ENCODE measurements at places on chromosomes 12 and 14.

- no peak for DNase-seq
These were observed 23.1 kb upstream of the LRTM2 start for GRCh38 chr12:1797011-1797901.

GRCh38 chr12:12839873-12840579 lies 26.9 kb downstream of the DDX47 start:
- DNase-seq = no peak

DNA sequence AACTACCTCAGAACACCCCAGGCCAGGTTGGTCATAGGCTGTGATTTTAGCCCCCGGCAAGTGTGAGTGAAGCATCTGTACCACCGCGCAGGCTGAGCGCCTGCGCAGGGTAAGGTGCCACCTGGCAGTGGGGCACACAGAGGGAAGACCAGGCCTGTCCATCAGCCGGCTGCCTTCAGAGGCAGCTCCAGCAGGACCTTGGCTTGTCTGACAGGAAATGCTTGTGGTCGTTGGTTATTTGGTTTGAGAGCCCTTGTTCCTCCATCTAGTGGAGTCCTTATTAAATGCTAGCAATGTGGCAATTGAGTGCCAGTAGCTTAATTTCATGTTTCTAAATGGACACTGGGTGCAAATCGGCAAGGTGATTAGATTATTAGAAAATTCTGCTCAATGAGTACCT lies 27.5 kb downstream of the SLC25A29 start:
- DNase-seq = no peak

- no peak for DNase-seq
These were observed 59.0 kb upstream of the CAPRIN2 start for GRCh38 chr12:30813525-30814294.

DNA sequence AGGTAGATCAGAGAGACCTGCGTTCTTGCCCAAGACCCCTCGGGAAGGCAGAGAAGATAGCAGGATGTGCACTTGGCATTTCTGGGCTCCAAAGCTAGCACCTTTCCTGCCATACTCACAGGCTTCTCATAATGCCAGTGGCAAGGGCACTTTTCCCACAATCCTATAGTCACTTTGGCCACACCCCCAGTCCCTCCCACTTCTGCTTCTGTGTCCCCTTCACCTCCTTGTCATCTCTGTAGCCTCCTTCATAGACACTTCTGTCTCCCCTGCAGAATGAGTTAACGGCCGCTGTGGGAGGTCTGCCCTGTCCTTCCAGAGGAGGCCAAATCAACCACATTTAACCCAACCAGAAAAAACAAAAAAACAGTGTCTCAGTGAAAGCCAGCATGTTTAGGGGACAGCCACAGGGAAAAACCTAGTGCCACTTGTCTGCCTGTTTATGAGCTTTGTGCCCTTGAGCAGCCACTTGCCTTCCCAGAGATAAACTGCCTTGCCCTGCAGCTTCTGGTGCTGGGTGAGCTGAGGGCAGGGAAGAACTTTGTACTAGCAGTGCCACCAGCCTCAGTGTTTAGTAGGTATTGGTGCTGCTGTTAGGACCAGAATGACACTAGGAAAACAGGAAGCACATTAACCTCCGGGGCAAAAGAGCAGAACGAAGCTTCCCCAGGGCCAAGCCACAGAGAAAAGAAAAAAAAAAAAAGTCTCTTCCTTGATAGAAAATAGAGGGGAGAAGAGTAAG lies 193.0 kb upstream of the PWP1 start:
- no peak for DNase-seq

DNA sequence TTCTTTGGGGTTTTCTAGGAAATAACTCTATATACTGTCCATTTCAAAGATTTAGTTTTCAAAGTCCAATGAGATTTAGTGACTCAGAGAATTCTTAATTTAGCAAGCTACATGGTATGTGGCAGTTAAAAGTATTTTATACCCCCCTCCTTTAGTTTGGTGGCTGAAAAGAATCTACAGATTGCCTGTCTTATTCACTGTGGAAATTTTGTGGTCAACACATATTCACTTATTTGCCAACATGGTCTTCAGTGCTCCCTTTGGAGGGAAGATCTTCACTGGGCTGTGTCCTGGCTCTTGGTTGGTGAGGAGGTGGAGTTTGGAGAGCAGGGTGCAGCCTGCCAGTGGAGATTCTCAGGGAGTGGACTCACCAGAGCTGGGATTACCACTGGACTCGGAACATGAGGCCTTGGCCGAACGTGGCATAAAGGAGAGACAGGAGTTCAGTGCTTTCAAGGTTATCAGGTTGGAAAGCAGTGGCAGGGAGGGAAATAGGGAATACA lies 39.8 kb downstream of the SAMD4A start:
- DNase-seq = no peak

DNA sequence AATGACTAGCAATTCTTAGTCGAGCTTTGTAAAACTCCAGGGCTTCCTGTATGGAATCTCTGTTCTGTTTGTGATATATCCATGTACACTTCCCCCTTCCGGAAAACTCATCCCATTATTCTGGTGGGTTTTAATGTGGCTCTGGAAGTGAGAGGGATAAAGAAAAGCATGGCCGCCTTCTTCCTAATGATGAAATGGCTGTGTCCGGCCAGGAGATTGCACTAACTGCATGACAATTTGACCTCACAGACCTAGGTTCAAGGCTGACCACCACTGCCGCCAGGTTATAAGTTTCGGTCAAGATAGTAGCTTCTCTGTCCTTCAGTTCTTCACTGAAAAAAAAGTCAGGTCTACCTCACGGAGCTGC lies 41.0 kb upstream of the NPAS3 start:
- DNase-seq = no peak

GRCh38 chr12:69546693-69547438 lies 38.4 kb upstream of the CCT2 start:
- DNase-seq = no peak

DNA sequence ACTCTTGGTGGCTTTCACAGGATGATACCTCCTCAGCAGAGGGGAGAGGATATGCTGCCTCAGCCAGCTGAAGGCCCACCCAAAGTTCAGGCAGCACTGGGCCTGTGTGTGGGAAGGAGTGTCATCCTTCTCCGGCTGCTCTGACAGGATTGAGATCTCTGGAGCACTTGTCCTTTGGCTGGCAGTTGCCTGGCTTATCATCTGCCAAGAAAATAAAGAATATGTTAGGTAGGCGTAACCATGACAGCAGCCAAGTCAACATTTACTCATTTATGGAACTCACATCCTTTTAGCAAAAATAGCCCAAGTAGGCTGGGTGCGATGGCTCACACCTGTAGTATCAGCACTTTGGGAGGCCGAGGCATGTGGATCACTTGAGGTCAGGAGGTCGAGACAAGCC lies 68.5 kb downstream of the PPFIBP1 start:
- no peak for DNase-seq

GRCh38 chr12:116529686-116530085 lies 29.5 kb upstream of the MAP1LC3B2 start:
- DNase-seq = no peak

DNA sequence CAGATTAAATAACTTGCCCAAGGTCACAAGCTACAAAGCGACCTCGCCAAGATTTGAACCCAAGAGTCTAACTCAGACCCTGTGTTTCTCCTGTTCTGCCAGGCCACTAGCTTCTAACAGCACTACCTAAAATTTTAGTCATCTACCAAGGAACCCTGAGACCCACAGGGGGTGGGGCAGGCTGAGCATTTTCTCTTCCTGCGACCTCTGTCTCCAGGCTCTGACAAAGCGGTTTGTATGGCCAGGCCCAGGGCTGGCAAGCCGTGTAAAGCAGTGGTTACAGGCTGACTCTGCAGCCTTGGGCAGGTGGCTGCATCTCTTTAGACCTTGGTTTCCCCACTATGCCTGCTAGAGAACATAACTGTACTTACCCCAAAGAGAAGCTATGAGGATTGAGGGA lies 5.3 kb downstream of the VDR start:
- DNase-seq = no peak

GRCh38 chr12:11704089-11704488 lies 54.6 kb downstream of the ETV6 start:
- DNase-seq = no peak

GRCh38 chr14:95515596-95516552 lies 576 bp downstream of the SYNE3 start:
- no peak for DNase-seq

DNA sequence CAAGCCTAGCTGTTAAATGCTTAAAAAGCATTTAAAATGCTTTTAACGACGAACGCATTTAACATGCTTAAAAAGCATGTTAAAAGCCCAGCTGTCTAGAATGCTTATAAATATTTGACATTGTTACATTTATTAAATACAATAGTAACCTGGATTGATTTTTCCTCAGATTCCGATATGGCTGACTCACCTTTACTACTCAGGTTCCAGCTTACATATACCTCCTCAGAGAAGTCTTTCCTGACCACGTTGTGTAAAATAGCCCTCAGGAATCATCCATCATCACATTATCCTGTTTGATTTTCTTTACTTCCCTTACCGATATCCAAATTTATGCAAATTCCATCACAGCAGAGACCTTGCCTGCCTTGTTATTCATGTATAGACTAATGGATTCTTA lies 51.4 kb downstream of the SLC41A2 start:
- DNase-seq = no peak

- no peak for DNase-seq
These were observed 130.2 kb upstream of the HMGA2 start for GRCh38 chr12:65694130-65694529.

GRCh38 chr12:20438299-20438779 lies 70.0 kb downstream of the PDE3A start:
- peak; percentile 37 for DNase-seq

DNA sequence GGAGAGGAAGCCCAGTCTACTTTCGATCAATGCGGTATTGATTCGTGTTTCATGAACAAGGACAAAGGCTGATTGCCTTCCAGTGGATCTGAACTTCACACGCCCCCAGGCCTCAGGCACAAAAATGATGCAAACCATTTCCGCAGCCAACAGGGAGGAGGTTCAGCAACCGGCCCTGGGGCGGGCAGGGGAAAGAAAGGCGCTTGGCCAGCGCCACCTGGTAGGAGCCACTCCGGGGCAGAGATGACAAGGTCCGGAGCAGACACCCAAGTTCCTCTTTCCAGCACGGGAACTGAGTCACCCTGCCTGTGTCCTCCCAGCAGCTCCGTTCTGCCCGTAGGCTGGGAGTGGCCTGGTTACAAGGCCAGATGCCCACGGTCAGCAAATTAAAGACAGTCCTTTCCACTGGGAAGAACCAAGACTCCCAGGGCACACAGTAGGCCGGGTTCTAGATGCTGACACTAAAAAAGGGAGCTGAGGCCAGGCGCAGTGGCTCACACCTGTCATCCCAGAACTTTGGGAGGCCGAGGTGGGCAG lies 136.3 kb downstream of the SCARB1 start:
- no peak for DNase-seq

DNA sequence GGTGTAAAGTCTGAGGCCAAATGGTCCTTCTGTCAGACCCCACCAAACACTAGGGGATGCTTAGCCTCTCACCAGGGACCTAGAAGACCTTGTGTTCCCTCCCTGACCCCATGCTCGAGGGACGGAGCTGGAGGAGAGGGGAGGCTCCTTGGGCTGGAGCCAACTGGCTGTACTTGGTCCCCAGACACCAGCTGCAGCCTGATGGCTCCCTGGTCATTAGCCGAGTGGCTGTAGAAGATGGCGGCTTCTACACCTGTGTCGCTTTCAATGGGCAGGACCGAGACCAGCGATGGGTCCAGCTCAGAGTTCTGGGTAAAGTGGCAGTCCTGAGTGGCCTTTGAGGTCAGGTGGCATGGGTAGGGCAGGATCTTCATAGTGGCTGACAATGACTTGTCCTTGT lies 29.0 kb downstream of the PAPLN start:
- no peak for DNase-seq

DNA sequence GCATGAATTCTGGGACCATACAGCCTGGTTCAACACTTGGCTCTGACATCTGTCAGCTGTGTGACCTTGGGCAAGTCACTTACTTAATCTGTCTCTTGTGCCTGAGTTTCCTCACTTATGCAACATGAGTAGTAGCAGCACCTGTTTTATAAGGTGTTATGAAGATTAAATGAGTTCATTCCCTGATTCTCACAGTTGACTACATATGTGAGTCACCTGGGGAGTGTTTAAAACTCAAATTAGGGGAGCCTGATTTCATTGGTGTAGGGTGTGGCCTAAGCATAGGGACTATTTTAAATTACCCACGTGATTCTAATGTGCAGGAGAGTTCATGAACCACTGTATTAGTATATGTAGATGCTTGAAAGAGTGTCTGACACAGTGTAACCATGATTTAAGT lies 36.7 kb upstream of the TMEM233 start:
- DNase-seq = no peak

DNA sequence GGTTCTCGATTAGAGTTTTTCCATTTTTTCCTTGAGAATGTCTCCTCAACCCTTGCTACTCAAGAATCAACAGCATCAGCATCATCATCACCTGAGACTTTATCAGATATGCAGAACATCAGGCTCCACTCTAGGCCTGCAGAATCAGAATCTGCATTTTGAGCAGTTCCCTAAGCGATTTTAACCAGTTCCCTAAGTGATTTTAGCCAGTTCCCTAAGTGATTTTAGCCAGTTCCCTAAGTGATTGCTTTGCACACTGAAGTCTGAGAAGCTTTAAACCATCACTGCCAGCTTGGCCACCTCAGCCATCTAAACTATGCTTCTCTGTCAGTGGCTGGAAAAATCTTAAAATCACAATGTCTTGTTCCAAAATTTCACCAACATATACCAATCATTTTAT lies 29.4 kb upstream of the SLC38A1 start:
- no peak for DNase-seq

- DNase-seq = no peak
These were observed 33.5 kb downstream of the ANAPC7 start for GRCh38 chr12:110369992-110370391.

DNA sequence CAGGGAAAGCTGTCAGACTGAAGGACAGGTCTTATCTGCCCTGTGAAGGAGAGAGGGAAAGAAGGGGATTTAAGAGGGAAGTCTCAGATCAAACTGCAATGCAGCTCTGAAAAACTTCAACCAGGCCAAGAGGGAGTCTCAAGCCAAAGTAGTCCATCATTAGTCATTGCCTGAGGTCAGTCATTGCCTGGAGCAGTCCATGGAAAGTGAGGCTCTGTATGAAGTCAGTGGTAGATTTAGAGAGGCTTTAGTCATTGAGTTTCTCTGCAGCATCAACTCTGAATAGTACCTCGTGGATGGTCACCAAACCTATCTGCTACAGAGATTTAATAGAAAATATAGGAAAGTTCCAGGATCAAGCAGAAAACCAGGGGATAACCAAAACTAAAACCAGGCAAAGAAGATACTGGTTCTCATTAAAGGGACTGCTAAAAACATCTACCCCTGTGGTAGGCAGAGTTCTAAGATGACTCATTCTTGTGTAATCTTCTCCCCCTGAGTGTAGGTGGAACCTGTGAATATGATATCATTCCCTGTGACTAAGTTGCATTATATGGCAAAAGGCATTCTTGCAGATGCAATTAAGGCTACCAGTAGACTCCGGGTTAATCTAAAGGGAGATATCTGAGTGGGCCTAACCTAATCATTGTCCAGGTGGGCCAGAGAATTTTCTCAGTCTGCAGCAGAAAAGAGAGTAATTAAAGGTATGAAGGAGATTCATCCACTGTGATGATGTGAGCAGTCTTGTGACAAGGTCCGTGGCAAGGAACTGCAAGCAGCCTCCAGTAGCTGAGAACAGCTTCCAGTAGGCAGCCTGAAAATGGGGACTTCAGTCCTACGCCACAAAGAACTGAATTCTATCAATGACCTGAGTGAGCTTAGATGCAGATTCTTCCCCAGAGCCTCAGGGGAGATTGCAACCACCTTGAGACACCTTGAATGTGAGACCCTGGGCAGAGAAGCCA lies 123.1 kb downstream of the GALC start:
- no peak for DNase-seq
